CD8-positive, alpha-beta memory T cell (primary cell): ENCODE measurements at places on chromosomes 6 and 20.

GRCh38 chr6:37503309-37503965 lies 3.7 kb upstream of the CCDC167 start:
- DNase-seq, result no peak

- DNase-seq, result no peak
These were observed 421.0 kb downstream of the TENT5A start for GRCh38 chr6:81331526-81331925.

GRCh38 chr6:108694816-108695215 lies 134.1 kb downstream of the FOXO3 start:
- DNase-seq, result no peak

- no peak for DNase-seq
These were observed 2.0 kb upstream of the ZBP1 start for GRCh38 chr20:57622201-57622570.

DNA sequence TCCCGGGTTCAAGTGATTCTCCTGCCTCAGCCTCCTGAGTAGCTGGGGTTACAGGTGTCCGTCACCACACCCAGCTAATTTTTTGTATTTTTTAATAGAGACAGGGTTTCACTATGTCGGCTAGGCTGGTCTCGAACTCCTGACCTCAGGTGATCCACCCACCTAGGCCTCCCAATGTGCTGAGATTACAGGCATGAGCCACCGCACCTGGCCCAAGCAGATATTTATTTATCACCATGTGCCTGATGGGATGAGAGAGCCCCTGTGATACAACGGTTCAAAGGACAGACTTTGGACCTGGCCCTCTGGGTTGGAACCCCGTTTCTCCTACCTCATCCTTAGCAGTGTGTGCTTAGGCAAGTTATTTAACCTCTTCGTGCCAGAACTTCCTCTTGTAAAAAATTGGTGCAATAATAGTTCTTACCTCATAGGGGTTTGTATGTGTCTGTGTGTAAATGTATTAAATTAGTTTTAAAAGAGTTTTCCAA lies 19.2 kb upstream of the STK38 start:
- DNase-seq, result no peak

GRCh38 chr6:48099713-48100587 lies 11.0 kb downstream of the PTCHD4 start:
- no peak for DNase-seq

DNA sequence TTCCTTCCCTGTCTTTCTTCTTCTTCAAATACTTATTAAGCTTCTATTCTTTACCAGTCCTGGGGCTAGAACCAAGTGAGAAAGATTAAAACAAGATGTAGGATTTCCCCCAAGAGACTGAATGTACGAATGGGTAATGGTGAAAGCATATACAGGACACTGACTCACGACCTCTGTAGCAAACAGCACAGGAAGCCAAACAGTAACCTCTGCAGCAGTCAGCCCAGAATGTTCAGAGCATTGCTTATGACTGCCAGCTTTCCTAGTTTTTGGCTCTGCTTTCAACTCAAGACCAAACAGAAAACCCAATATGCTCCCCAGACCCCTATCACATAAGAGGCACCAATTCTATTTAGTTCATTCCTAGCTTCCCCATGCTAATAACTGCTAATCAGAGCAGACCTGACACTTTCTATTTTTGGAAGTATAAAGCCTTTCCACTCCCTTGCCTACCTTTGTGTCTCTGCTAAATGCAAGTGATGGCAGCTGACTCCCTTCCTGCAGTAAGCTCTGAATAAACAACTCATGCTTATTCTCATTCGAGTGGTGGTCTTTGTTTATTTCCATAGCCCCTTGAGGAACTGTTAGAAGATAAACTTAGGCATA lies 690.6 kb downstream of the EPM2A start:
- DNase-seq, result no peak

DNA sequence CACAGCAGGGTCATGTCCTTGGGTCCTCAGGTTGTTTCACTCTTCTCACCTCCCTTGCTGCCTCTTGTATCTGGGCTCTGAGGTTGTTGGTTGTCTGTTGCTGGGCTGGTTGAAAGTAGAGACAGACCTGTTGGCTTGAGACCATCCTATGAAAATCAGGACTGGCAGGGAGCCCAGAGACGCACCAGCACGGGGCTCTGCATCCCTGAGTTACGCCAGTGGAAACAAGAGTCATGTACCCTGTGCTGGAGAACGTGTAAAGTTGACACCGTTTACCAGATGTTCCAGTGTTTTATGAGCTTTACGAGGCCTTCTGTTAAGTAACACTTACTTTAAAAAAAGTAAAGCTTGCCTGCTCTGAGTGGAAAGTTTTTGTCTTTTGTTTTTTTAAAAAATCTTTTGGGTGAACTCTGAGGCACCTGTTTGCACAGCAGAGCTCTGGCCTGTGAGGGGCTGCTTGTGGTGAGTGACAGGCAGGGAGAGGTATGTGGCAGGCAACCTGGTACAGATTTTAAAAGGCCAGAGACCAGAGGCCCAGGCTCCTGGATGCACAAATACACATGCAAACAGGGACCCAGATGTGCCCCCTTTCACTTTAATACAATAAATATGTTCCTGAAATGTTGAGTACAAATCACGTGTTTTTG lies 260.0 kb upstream of the SUPT3H start:
- no peak for DNase-seq
